ENCODE measurements at places on chromosomes 6 and 20.
A peak's percentile ranks its signal among the peaks of the same experiment; 100 is the strongest.

DNA sequence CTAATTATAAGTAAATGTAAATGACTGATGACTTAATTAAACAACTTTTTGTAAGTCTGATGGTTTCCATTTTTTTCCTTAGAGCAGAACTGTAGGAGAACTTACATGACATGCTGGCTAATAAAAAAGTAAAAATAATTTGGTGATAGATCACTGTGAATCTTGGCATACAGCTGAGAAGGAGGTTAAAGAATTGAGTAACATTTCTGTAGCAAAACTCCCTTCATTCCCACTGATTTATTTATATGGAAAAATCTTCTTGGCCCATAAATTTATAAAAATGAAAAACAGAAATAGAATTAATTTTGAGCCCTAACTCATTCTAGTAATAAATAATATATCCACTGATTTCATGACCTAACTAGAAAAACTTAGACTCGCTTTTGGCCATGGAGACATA is 48.1 kb downstream of the SLC22A3 start:
- no peak for DNase-seq

- no peak for DNase-seq
Measured at GRCh38 chr6:14212020-14212419, 94.4 kb downstream of the CD83 start.

DNA sequence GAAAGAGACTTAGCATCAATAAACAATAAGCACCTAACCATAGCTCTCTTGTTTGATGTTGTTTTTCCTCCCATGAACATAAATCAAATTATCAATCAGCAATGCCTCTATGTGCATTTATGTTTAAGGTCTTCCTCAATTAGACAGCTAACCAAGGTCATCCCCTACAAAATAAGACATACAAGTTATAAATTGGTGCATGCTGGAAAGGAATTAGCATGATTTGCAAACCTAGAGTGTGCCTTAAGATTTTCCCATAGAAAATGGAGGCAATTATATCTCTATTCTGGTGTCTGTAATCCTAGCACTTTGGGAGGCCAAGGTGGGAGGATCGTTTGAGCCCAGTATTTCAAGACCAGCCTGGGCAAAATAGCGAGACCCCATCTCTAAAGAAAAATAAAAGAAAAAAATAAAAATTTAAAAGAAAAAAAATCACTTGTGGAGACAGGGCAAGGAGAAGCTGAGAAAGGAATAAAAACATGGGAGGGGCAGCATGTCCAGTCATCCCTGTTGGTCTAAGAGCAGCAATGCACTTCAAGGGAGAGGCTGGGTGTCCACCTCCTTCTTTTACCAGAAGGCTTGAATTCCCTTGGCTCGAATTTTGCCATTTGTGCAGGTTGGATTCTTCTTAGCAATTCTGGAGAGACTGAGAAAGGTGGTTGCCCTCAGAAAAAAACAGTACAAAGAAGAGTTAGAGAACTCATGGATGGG is 9.3 kb upstream of the SLPI start:
- no peak for DNase-seq

GRCh38 chr6:74956559-74957428 is 249.1 kb downstream of the COL12A1 start:
- DNase-seq: no peak

DNA sequence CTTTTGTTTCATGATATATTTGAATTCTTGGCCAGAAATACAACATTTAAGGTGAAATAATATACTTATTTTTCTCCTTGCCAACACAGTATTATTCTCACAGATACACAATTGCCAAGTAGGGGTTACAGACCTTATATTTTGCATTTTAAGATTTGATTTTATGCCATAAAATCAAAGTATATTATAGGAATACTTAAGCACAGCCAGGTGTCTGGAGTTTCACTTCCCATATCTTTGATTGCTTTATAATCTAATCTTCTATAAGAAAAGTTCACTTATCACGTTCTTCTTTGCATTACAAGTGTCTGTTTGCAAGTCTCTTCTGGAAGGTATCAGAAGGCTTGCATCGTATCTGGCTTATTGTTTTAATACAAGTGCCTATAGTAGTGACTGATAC is 327.7 kb upstream of the MANEA start:
- no peak for DNase-seq

DNA sequence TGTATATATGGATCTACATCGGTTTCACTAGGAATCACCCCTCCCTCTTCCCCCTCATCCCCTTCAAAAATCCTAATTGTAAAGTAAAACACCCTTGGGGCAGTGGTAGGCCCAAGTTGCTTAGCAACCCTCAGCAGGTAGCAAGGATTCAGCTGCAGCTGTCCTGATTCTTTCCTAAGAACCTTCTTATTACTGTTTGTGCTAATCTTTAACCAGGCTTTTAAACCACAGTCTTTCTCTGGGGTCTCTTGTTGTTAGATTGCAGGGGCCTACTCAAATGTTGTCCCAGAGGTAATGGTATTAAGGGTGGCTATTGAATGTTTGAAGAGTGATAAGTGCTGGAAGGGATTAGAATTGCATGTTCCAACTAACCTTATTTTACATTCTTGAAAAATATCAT is 46.4 kb downstream of the PRL start:
- no peak for DNase-seq

DNA sequence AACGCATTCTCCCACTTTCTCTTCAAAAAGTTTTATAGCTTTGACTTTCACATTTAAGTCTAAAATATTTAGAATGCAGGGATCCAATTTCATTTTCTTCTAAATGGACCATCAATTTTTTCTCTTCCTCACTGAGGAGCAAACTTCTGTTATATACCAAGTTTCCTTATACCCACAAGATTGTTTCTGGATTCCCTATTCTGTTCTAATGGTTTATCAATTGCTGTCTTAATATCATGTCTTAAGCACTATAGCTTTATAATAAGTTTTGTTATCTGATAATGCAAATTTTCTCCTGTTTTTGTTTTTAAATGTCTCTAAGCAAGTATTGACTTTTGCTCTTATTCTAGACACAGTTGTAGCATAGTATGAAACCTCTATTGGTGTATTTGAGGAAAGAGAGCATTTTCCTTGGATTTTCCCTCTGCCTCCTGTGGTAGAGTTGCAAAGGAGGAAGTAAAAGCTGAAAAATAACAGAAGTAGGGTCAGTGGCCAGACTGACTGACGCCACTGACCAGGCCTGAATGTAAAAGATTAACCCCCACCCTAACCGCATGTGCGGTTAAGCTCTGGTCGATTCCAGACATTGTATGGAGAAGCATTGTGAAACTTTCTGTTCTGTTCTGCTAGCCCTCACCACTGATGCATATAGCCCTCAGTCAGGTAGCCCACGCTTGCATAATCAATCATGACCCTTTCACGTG is 40.3 kb downstream of the GPX5 start:
- DNase-seq: no peak

DNA sequence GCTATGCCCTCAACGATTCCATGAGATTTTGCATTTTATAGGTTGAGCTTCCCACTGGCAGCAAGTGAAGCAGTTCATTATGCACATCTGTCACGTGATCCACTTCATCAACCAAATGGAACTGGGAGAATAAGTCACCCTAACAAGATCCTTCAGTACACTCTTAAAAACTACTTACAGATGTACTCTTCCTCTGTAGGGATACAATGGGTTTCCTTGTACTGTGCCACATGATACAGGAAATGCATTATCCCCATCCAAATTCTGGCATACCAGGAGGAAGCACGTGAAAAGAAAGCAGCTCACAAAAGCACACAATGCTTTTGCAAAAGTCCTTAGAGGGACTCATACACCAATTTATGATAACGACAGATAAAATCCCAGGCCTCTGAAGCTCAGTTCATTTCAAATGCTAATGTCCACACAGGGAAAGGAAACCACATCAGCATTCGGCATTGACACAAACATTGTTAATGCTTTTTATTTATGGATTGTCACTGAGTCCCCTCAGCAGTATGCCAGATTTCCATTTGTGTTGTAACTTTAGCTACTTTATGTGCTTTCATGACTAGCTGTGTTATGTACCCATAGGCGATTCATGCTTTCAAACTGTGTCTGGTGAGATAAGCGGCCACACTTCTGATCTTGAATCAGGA is 58.1 kb upstream of the REV3L start:
- no peak for DNase-seq

GRCh38 chr6:20467437-20467836 is 65.8 kb downstream of the E2F3 start:
- DNase-seq: no peak

DNA sequence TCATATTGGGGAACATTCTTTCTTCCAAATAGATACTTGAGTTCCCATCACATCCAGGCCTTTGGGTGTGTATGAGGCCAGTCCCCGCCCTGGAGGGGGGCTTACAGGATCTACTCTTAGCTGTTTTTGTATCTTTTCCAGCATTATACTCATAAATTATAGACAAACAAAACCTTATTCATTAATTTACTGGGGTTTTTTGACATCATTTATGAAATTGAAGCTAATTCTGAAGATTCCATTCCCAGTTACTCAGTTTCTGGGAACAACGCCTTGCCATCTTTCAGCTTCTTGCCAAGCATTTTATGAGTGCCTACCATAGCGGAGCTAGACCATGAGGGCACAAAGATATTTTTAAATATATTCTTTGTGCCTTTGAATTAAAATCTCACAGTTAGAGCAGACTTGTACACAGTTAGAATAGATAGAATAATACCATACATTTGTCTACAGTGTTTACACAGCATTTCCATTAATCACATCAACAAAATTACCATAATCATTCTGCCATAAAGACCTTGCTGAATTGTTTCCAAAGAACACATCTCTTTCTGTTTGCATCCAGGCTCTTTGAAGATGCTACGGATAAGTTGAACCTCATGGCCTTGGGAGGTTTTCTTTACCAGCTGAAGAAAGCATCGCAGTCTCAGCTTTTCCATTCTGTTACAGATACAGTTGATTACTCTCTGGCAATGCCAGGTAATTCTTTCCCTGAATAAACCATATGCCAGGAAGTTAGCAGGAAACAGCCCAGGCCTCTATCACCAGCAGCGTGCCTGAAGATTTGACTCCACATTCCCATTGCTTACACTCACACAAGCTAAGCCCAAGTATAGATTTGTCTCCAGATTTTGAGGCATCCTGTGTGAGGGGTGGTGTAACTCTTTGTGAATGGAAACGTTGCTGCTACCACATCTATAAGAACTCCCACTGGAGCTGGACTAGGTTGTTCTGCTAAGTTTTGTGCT is 75.4 kb upstream of the PBOV1 start:
- no peak for DNase-seq

- no peak for DNase-seq
Measured at GRCh38 chr20:38975539-38976120, 13.5 kb downstream of the DHX35 start.

GRCh38 chr6:43877463-43878126 is 107.6 kb downstream of the VEGFA start:
- no peak for DNase-seq

DNA sequence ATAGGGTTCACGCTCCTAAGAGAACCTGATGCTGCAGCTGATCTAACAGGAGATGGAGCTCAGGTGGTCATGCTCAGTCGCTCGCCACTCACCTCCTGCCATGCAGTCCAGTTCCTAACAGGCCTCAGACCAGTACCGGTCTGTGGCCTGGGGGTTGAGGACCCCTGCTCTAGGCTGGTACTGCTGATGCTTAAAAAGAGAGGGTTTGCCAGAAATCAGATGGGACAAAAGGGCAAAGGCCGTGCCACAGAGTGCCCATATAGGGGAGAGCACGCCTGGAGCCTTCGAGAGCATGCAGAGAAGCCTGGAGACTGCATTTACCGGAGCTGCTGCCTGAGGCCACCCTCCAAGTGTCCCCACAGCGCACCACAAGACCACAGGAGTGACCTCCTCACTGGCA is 75.5 kb downstream of the PTPN1 start:
- DNase-seq: no peak

DNA sequence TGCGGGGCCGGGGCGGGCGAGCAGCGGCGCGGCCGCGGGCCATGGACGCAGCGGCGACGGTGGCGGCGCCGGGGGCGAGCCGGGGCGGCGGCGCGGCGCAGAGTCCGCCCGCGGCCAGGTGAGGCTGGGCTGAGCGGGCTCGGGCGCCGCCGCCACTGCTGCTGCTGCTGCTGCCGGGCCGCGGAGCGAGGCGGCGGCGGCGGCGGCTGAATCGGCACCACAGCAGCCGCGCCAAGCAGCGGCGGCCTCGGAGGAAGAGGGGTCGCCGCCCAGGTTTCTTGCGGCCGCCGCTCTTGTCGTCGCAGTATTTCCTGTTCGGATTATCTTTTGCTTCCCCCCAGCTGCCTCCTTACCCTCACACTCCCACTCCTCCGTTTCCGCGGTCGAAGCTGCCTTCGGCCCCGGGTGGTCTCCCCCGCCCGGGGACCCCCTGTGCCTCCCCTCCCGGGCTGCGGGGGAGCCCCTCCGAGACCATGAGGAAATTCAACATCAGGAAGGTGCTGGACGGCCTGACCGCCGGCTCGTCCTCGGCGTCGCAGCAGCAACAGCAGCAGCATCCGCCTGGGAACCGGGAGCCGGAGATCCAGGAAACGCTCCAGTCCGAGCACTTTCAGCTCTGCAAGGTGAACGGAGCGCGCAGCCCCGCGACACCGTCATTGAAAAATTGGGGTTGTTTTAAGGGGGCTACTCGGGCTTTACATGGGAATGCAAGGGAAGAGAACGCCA is at the start of gene STXBP5:
TSS of gene STXBP5 (plus strand) at position 358 of the 726 bp plus-strand sequence. CDS start at position 474, 116 bp downstream.
- DNase-seq: peak; percentile 66

GRCh38 chr6:21582651-21583050 is 10.9 kb upstream of the SOX4 start:
- DNase-seq: no peak

- no peak for DNase-seq
Measured at GRCh38 chr6:139917951-139918630, 543.6 kb upstream of the CITED2 start.

DNA sequence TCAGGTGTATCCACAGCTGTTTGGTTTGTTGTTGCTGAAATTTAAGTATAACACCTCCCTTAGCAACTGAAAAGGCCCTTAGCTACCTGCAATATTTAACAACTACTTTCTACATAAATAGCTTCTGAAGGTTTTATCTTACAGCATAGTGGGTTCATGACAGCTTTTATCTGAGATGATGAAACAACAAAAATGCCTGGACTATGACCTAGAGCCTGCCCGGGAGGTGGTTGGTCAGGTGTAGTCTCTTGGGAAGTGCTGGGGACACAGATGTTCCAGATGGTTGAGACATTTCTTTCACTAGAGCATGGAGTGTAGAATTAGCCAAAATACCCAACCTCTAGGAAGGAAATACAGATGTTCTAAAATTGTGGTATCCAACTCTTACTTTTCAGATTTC is 705.4 kb downstream of the MAFB start:
- DNase-seq: no peak

DNA sequence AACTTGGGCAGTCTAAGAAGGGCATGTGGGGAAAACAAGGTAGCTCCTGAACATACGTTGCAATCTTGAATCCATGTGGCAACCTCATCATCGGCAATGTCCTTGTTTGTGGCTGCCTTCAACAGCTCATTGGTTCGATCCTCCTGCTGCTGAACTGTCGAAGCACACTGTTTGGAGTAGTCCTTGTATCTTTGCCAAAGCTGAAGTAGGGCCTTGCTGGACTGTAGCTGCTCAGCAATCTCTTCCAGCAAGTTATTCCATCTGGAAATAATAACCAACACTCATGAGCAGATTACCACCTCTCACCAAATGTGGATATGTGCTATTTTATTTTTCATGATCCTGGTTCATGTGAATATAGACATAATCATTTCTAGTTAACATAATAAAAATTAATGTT is 413.3 kb downstream of the ESR1 start:
- no peak for DNase-seq
